ENCODE measurements at places on chromosomes 6 and 20.

DNA sequence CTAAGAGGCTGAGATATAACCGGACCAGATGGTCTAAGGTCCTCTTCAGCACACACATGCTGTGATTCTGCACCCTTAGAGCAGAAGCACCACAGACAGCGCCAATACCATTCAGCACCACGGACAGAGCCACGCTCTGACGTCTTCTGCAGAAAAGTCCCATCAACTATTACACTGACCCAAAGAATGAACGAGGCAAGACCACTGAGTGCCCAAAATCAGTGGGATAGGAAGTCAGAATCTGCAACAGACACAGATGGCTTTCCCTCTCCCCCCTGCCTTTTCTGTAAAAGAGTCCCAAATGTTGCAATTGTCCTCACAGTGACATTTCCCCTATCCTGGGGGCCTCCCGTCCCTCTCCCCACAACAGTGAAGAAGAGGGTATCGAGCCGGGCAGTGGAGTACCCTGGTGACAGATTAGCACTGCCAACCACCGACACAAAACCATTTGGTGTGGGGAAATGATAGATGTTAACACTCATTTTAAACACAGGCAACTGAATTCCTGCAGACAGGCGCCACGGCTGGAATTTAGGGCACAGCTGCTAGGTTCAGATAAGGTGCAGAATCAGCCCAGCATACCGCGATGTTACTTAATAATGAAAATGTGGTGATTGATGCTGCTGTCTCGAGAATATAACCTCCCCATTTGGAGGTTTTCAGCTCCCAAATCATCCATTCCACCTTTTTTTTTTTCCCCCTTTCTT is 66.6 kb upstream of the CTNNBL1 start:
- DNase-seq: no peak

GRCh38 chr6:4021854-4022695 is 56.9 kb downstream of the FAM217A start:
- no peak for DNase-seq

DNA sequence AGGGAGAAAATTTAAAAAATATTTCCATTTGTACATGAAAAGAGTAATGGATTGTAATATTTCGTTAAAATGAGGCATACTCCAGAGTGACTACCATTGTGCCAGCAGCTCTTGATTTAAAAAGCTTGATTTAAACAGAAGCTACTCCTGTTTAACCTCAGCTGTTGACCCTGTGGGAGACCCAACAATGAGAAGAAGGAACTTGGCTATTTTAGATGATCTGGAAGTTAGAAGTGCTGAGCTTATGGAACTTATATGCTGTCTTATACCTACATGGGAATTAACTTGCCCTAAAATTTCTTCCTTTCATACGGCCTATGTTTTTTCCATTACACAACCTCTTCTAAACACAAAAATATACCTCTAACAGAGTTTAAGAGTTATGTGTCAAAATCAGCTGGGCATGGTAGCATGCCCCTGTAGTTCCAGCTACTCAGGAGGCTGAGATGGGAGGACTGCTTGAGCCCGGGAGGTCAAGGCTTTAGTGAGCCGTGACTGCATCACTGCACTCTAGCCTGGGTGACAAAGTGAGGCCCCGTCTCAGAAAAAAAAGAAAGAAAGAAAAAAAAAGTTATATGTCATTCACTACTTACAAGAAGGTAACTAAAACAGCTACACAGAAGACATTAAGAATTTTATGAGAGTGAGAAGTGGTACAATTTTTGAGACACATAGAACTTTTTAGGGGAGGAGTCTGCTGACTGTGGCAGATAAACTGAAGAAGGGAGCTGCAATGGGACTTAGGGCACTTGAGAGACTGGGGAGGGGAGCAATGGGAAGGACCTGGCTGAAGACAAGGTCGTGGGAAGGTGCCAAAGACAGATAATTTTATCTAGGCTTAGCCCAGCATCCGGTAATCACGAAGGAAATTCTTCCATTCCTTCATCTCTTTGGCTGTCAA is 139.9 kb downstream of the MYB start:
- no peak for DNase-seq

- DNase-seq: no peak
Measured at GRCh38 chr6:63546697-63547096, 25.6 kb upstream of the LOC128125822 start.

- DNase-seq: no peak
Measured at GRCh38 chr20:35939264-35939663, 15.0 kb downstream of the SCAND1 start.

GRCh38 chr20:44083220-44083933 is 103.6 kb downstream of the JPH2 start:
- DNase-seq: no peak

- DNase-seq: no peak
Measured at GRCh38 chr6:5746759-5747130, 260.0 kb downstream of the NRN1 start.

DNA sequence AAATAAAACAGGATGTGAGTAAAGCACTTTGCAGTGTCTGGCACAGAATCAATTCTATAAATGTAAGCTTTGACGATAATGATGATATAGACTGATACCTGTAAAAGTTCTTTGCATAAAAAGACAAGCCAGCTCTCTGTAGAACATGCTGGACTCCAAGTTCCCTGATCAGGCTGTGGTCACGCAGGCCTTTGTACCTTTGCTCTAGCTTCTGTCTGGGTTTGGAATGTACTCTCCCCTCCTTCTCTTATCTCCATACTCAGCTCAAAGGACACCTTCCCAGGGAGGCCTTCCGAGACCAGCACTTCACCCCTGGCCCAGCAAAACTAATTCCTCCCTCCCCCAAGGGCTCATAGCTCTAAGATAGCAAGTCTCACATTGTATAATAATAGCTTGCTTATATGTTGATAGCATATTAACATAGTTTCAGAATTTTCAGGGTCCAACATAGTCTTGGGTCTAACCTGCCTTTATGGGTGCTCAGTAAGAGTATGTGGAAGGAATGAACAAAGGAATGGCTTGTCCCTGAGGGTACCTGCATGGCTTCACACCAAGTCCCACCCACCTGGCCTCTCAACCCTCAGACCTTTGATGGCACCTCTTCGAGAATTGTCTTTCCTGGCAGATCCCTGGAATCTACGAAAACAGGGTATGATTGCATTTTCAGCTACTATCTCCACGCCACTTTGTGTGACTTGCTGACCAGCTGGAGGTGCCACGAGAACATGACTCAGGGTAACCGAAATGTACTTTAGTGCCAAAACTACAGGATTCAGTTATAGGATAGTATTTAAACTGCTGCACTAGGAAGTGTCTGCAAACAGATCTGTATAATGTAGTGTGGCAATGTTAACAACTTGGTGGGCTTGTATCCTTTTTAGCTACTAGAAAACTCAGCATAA is 41.7 kb upstream of the PIM1 start:
- DNase-seq: no peak

- no peak for DNase-seq
Measured at GRCh38 chr6:66662721-66663507, 955.9 kb upstream of the EYS start.

DNA sequence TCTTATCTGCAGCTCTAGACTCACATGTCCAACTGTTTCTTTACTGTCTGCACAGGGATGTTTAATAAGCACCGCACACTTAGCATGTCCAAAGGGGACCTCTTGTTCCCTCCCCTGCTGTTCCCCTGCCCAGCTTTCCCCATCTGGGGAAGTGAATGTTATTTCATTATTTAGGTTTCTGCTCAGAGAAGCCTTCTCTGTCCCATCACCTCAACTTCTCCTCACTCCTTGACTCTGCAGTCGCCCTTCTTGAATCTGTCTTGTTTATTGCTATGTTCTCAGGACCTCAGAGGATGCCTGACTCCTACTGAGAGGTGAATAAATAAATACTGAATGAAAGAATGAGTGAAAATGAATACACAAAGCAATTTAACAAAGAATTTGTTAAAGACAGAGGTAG is 121.0 kb downstream of the SASH1 start:
- no peak for DNase-seq

DNA sequence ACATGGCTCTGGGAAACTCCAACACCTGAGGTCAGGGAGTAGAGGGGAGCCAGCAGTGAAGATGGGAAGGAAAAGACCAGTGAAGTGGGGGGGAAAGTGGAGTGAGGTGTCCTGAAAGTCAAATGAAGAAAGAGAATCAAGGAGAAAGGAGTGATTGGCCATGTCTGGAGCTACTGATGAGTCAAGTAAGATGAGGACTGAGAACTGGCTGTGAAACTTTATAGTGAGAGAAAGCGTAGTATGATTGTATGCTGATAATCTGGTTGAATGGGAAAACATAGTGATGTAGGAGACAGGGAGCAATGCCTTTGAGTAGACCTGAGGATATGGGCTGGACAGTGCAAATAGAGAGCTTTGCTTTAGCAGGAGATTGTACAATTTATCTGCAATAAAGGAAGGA is 183.6 kb upstream of the GMDS start:
- DNase-seq: no peak

DNA sequence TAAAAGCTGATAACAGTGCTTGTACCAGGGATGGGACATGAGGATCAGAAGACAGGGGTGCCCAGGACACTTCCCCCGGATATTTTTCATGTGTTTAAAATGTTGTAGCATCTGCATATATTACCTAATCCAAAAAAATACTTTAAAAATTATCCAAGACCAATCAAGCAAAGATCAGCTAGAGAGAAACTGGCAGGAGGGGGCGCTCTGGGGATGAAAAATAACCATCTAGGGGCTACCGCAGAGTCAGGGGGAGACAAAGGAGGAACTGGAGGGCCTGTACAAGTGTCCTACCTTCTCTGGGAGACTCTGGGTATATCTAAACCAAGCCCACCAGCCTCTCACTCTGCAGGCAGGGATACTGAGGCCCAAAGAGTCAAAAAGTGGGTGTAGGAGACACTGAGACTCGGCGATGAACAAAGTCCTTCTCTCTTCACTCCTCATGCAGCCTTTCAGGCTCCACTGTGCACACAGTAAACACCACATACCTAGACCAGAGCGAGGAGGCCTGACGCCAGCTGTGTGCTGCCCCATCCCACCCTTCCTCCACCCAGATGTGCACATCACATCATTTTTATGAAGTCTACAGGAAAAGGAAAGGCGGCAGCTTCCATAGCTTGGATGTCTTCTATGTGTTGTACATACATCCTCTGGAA is 9.8 kb downstream of the RIMS4 start:
- no peak for DNase-seq

DNA sequence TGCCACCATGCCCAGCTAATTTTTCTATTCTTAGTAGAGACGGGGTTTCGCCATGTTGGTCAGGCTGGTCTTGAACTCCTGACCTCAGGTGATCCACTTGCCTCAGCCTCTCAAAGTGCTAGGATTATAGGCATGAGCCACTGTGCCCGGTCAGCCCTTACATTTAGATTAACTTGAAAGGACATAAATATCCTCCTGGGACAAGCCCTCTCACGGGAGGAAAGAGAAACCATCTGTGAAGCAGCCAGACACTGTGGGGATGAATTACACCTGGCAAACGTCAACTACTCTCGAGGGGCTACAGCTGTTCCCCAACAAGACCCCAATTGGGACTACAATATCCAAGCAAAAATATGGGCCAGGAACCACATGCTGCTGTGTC is 32.7 kb upstream of the SAMHD1 start:
- no peak for DNase-seq
